ENCODE measurements at places on chromosomes 2 and 18.

DNA sequence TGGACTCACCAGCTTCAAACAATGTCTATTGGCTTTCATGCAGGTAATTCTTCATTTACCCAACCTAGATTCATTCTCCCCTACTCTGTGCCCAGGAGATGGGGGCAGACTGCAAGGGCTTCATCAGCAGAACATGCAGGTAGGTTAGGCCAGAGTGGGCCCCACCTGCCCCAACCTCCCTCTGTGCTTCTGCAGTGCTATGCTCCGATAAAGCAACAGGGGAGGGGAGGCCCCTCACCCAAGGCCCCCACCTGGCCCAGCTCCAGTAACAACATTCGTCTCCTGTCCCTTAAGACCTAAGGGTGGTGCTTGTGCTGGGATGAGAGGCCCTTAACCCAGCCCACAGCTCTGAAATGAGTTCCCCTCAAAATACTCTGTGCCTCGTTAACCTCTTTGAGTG lies 16.7 kb upstream of the GYPC start:
- no peak for DNase-seq

GRCh38 chr2:201218780-201219179 lies 35.8 kb downstream of the CASP10 start:
- no peak for DNase-seq

GRCh38 chr2:5410991-5411700 lies 281.0 kb upstream of the SOX11 start:
- DNase-seq, result no peak

GRCh38 chr2:48768669-48769068 lies 13.1 kb upstream of the LHCGR start:
- no peak for DNase-seq

- no peak for DNase-seq
Observed at GRCh38 chr2:181264001-181264400, 193.2 kb upstream of the ITGA4 start.

GRCh38 chr2:200702646-200703118 lies 109.0 kb upstream of the BZW1 start:
- DNase-seq, result no peak

- DNase-seq, result no peak
Observed at GRCh38 chr2:105827351-105828096, 82.8 kb downstream of the NCK2 start.
